ENCODE measurements at places on chromosomes 5 and 9.
A peak's percentile ranks its signal among the peaks of the same experiment; 100 is the strongest.

DNA sequence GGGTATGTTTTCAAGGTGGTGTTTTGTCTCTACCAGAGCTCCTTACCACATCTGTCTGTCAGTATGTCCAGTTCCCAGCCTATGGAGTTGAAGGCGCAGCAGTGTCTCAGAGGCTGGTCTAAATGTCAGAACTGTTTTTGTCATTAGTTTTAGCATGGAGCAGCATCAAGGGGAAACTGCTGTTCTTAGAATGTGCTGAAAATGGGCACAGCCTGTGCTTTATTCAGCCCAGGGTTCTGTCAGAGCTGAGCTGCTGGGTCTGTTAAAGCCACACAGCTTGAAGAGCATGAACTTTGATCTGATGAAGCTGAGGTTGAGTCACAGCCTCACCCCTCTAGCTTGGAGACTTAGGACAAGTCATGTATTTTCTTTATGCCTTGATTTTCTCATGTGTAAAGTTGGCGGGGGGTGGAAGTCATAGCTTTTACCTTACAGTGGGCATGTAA lies 71.9 kb downstream of the RALGPS1 start:
- DNase-seq: peak; percentile 34

- no peak for DNase-seq
Observed at GRCh38 chr5:137563301-137563645, 64.1 kb upstream of the SPOCK1 start.

DNA sequence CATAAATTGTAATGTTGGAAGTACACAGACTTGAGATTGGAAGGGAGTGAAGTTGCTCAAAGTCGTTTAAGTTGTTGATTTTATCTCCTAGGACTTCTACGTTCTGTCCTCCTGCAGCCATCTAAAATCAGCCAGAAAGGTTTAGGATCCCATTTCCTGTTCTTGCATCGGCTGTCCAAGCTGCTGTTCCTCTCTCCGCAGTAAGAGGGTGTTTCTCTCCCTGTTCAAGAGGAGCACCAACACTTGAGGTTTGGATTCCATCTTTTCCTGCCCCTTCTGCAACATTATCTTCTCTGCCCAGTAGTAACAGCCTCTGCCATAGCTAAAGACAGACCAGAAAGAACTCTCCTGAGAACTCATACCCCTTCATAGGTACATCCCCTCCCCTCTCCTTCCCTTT lies 373.4 kb downstream of the GADD45G start:
- DNase-seq: no peak

DNA sequence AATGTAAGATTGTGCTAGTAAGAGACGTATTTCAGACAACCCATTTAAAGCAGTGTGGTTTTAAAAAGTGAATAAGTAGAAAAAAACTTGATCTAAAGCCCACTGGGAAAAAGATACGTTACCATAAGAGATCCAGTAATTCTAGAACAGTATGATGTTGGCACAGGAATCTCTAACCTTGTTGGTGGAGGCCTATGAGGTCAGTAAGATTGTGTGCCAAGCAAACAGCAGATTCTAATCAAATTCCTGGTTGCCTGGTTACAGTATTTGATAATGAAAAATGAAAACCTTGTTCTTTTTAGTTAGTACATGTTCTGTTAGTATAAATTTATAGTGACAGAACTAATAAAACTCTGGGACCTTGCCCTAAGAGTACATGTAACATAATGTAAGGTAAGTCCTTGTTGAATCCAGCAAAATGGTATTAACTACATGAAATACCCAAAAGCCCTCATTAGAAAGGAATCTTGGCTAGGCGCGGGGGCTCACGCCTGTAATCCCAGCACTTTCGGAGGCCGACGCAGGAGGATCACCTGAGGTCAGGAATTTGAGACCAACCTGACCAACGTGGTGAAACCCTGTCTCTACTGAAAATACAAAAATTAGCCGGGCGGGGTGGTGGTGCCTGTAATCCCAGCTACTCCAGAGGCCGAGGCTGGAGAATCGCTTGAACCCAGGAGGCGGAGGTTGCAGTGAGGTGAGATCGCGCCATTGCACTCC lies 33.2 kb upstream of the DMXL1 start:
- DNase-seq: no peak

DNA sequence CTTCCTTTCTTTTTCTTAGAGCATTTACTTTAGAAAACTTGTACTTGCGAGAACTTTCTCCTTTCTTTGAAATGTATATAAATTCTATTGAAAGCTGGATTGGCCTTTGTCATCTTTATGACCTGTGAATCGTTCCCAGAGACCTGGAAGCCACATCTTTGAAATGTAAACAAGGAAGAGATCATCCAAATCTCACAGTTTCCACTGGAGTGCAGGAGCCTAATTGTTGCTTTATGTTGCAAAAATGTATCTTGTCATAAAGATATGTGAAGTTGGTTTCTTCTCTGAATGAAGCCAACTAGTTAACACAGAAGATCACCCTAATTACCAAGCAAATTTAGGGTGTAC lies 1101.8 kb downstream of the TAF11L14 start:
- DNase-seq: no peak

GRCh38 chr9:96020792-96021550 lies 145.5 kb downstream of the ERCC6L2 start:
- peak; percentile 65 for DNase-seq

GRCh38 chr5:88489364-88489763 lies 220.7 kb upstream of the TMEM161B start:
- no peak for DNase-seq

DNA sequence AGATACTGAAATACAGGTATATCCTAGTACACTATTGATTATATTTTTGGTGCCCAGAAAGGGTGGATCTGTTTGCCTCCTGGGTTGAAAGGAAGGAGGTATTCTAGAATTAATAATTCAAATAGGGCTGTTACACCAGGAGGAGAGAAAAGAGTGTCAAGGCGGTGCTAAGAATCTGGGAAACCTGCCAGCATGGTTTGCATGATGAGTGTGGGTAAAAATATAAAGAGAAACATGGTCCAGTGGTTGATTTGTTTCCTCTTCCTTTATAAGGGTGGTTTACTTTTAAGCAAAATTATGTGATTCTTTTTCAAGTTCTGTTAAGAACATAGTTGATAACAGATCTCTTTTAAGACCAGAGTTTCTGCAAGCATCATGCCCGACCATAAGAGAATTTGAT lies 69.4 kb upstream of the NFIB start:
- DNase-seq: no peak

DNA sequence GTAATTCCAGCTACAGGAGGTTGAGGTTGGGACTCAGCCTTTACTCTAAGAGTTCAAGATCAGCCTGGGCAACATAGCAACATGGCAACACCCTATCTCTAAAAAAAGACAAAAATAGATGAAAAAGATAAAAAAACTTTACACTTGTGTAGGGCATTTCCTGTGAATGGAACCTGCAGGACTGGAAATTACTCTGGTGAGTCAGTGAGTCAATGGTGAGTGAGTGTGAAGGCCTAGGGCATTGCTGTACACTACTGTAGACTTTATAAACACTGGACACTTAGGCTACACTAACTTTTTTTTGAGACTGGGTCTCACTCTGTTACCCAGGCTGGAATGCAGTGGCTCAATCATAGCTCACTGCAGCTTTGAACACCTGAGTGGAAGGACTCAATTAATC lies 19.5 kb upstream of the ARSI start:
- no peak for DNase-seq

DNA sequence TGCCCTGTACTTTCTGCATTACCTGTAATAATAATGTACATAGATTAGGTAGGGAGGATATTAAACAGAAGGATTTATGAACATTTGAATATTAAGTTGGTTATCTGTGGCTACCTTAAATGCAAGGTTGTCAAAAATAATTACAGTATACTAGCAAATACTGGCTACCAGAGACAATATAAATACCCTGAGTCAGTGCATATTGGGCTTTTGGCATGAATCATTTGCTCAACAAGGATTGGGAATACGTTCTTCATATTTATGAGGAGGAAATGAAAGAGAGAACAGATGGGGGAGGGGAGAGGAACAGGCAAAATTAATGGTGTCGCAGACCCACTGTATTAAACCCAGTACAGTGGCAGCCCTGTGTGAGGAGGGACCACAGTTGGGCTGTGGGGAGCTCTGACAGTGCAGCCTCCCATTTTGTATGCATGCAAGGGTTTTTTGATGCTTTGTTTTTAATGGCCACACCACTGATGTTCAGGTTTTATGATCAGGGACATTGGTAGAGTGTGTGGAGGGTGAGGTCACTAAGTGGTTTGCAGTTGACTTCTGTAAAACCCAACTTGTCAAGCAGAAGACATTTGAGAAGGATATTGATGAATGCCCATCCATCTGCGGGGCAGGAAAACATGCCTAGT lies 56.9 kb downstream of the MVB12B start:
- DNase-seq: no peak

DNA sequence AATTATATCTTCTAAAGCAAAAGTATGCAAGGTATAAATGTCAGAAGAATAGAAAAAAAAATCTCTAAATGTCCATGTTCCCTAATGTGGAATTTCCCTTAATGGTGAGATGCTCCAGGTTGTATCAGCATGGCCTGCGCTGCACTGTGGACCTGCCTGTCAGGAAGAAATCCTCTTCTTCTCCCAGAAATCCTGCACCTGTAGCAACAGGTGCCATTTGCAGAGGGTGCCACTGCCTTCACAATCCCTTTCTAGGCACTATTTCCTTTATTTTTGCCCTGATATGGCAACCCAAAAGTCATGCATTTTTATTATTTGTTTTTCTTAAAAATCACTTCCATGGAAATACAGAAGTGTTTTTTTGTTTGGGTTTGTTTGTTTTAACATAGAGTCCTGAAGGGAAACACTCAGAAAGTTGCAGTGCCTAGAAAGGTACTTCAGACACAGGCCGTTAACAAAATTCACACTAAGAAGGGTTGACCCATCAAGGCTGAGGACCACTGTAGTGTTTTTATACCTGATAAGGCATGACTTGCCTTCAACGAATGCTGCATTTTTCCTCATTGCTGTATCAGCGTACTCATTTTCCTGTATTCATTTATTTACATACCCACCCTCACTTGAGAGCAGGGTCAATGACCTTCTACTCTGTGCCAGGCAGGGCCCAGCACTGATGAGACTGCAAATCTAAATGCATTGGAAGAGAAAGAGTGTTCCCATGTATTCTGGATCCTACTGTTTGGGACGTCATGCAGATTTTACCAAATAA lies 177.8 kb downstream of the SNX18 start:
- DNase-seq: no peak

- DNase-seq: no peak
Observed at GRCh38 chr9:19119246-19119645, 8.0 kb downstream of the PLIN2 start.

- no peak for DNase-seq
Observed at GRCh38 chr5:150075806-150076205, 10.5 kb downstream of the CSF1R start.

- no peak for DNase-seq
Observed at GRCh38 chr5:37567566-37567965, 188.4 kb downstream of the WDR70 start.

GRCh38 chr9:8963885-8964284 lies 1164.3 kb upstream of the DMAC1 start:
- DNase-seq: no peak

GRCh38 chr5:170761048-170761707 lies 22.3 kb upstream of the GABRP start:
- DNase-seq: no peak

GRCh38 chr5:175223291-175223690 lies 220.7 kb downstream of the DRD1 start:
- no peak for DNase-seq

GRCh38 chr5:176545737-176546509 lies 3.2 kb upstream of the CDHR2 start:
- DNase-seq: no peak

DNA sequence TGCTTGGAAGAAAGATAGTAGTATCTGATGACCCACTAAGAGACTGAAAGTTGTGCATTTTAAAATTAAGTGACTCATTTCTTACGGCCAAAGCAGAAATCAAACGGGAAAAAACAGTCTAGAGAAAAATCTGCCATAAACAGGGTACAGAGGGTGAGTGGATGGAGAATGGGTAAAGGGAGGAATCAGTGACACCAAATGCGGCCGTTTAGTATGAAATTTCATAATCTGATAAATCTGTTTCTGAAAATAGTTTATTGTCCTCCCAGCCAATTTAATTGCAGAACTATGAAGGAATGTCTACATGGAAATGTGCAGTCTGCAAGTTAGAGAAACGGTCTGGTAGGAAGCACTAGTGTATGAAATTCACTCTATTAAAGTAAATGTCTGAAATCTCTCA lies 39.5 kb downstream of the ADAMTS12 start:
- DNase-seq: no peak

GRCh38 chr9:137350696-137351584 lies 48.9 kb upstream of the NRARP start:
- no peak for DNase-seq

DNA sequence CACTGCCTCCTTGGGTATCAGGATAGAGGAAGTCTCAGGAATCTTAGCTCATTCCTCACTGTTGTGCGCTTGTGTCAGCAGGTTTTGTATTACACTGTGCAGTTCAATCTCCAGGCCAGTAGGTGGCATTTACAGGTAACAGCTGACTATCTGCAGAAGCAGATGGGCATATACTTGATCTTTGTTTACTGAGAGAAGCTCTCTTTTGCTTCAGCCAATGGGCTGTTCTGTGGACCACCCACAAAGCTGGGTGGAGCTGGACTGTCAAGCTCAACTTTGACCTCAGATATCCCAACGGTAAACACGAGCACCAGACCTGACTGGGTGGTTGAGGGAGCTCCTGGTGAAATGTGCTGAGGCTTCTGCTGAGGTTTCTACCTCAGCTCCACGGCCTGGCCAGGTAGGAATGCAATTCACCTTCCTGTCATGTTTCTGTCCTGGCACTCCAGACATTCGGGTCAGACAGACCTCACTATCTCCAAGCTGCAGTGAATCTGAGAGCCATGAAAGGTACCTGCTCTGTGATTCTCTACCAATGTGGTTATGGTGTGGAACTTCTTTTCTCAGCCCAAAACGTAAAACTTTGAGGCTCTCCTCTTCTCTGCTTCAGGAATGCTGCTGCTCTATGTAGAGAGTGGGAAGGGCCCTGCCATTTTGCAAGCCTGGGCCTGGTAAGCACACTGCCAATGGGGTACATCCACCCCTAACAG lies 167.9 kb upstream of the ACTBL2 start:
- DNase-seq: peak; percentile 28

DNA sequence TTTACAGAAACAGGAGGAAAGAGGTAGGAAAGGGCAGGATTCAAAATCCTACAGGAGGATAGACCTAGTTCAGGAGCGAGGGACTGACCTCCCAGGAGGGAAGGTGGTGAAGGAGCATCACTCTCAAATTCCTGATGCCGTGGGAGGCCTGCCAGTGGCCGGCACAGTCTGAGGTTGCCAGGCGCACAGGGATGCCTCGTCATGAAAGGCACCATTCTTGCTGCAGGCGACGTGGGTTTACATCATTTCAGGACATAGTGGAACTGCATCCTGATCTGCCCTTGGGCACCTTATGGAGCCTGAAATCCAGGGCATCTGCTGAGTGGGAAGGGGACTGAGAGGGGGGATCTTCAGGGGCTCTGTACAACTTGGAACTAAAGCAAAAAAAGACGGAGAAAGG lies 163.2 kb upstream of the S1PR3 start:
- DNase-seq: no peak

- no peak for DNase-seq
Observed at GRCh38 chr9:14029806-14030374, 284.1 kb downstream of the NFIB start.

- DNase-seq: no peak
Observed at GRCh38 chr5:39169081-39169480, 50.3 kb downstream of the FYB1 start.
